ENCODE measurements at places on chromosomes 11 and 22.
A peak's percentile ranks its signal among the peaks of the same experiment; 100 is the strongest.

DNA sequence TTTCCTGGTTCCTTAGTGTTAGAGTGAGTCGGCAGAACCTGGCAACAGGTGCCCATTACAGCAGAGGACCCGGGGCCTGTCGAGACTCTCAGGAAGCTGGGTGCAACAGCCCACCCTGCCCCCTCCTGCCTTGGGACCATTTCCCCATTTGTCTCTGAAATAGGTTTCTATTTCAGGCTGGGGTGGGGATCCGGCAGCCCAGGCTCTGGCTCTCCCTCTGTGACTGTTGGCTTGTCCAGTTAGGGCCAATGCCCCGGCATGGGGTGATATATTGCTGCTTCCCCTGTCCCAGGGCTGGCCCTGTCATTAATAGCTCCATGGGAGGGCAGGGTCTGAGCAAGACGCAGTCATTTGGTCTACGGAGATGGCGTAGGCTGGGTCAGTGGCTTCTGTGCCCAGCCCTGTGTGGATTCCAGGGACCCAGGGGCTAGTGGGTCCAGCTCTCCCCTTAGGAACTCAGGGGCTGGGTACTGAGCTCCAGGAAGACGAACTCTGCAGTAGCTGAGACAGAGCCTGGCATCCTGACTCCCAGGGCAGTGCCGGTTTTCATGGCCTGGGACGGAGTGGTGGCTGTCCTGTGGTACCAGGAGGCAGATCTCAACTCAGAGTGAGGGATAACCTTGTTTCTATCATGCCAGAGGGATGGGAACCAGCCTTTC lies 2.7 kb downstream of the P2RY6 start:
- DNase-seq, result no peak

DNA sequence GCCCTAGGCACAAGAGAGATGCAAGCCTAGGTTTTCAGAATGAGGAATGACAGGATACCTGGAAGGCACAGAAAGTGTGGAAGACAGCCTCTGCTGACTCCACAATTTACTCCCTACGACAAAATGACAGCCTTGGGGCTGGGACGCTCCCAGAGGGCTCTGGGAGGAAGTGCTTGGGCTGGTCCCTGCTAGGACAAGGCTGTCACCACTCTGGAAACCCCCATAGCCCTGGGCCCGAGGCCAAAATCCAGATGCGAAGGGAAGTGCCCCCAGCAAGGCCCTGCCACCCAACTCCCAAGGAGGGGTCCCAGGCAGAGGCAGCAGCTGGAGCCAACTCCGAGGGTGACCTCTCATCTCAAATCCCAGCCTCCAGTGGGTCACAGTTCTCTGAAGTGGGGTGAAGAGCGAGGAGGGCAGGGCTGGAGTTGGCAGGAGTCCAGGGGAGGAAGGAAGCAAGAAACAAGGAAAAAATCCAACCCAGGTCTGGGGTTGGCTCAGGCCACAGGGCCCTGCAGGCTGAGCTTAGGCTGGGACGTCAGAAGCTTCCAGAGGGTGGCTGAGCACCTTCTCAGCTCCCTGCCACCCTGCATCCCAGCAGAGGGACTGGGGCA lies 6.3 kb upstream of the CDC42EP2 start:
- DNase-seq, result no peak

- no peak for DNase-seq
Measured at GRCh38 chr11:45655012-45655283, 10.5 kb downstream of the CHST1 start.

DNA sequence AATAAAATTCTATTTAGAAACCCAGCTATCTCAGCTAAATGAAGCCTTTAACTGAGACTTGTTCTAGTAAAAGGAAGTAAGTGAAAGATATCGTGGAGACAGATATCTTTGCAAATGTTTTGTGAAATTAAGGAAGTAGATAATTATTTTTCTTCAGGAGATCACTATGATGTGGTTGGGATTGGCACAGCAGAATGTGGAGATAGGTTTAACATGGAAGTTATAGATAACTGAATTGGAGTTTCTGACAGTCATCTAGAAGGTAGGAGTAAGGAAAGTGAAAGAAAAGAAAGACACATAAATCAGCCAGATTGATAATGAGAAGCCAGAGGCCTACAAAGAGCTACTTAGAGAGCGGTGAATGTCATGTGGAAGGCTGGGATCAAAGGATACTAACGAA lies 4.7 kb upstream of the CASP5 start:
- DNase-seq, result peak; percentile 66

DNA sequence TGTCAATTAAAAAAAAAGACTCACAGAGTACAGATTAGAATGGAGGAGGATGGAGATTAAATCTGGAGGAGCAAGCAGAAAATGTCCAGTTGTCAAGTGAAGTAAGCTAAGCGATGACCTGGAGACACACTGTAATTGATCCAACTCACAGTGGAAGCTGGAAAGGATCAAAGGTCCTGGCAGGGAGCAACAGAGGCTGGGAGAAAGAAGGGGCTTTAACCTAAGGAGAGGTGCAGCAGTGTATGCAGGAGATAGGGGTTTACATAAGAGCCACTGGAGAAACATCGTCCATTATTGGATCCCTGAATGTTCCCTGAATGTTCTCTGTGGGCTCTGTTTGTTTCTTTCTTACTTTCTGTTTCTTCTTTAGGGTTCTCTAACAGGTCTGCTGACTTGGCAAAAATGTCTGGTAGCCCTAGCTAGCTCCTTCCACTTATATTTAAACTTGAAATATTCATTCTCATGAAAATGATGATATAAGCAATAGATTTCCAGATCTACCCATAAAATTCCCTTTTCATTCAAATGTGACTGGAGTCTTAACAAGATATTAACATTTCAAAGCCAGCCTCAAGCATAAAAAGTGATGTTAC lies 30.1 kb upstream of the CAT start:
- DNase-seq, result no peak

GRCh38 chr22:20095521-20095920 lies 15.5 kb downstream of the DGCR8 start:
- no peak for DNase-seq

DNA sequence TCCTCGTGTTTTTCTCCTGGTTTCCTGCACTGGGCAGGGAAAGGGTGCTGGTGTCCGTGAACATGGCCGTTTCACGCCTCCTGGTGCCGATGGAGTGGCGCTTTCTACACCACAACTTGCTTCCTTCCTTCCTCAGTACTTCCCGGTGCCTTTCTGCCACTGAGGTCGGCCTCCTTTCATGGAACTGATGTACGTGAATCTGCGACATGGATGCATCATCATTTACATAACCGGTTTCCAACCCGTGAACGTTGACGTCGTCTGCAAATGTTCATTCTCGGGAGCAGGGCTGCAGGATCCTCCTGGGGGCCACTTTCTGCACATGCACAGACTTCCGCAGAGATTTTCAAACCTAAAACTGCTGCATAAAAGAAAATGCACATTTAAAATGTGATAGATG lies 474.4 kb downstream of the BRD1 start:
- DNase-seq, result no peak

DNA sequence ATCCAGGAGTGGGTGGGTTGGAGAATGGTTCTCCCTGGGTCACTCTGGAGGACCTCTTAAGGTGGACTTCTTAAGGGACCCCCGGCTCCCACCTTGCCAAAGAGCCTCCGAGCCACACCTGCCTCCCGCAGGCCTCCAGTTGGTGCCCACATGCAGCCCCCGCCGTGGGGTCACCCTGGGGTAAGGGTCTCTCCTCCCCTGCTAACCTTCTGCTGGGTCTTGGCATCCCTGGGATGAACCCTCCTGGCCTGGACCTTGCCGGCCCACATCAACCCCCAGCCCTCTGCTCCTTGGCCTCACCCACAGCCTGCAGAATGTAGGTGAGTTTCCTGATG lies 12.5 kb upstream of the MUC6 start:
- no peak for DNase-seq

GRCh38 chr22:27489178-27489675 lies 312.3 kb downstream of the MN1 start:
- DNase-seq, result no peak

DNA sequence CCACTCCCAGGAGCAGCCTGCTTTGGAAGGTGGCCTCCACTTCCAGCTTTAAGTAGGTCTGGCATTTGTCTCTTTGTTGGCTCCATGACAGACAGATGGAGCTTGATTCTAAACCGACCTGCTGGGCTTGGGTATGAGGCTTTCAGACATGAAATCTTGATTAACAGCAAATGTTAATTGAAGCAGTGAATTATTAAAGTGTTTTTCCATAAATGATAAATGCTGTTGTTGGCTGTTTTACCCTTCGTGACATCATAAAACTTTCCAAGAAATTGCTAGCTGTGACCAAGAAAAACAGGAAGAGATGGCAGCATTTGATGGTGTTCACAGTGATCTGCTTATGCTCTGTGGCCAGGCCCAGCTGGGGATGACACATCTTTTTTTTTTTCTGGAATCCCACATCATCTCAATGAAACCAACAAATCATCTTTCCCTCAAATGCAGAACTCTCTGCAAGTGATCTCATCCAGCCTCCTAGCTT lies 66.1 kb downstream of the RBMXL2 start:
- no peak for DNase-seq

DNA sequence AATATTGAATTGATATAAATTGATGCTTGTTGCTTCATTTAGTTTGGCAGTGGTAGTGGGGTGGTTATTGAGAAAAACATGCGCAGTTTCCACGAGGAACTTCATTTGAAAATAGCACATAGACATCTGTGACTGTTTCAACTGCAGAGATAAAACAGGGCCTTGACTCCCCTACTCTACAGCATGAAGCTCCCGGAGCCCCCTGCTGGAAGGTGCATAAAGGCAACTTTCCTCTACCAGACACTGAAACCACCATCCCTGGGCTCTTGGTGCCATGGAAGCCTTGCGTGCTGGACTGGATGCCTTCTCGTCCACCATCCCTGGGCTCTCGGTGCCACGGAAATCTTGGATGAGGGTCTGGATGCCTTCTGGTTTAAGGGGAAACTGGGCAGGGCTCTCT lies 195.9 kb downstream of the CSNK2A3 start:
- DNase-seq, result no peak

- DNase-seq, result no peak
Measured at GRCh38 chr11:130710021-130710420, 206.3 kb downstream of the SNX19 start.

DNA sequence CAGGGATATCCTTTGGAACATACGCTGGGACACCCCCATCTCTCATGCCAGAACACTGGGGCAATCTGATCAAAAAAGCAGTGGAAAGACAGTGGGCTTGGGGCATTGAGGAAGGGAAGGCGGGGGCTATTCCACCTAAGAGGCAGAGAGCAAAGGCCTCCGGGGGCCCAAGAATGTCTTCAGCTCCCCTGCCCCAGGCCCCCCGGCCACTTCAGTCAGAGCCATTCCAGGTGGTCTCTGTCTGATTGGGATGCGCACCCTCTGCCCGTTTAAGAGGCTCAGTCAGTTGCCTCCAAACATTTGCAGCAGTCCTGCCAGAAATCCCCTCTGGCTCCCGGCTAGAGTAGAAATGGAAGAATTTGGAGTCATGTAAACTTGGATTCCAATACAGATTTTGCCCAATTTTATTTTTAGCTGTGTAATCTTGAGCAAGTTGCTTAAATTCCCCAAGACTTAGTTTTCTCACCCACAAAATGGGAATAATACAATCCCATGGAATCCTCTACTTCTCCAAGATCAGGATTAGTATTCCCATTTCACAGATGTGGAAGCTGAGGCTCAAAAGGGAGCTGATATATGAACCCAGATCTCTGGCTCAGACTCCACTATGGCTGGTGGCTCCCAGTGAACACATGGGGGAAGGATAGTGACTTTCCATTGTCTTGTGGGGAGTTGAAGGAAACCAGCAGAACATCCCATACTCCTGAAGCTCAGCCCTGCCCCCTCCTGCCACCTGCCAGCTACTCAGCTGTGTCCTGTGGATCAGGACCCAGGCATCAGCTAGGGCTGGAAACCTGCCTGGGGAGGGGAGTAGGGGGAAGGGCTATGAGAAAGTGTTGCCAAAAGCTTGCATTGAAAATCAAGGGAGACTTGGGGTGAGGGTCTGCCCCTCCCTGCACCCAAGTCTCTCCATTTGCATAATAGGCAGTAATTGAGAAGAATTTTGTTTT lies 6.1 kb upstream of the WNT11 start:
- DNase-seq, result no peak

DNA sequence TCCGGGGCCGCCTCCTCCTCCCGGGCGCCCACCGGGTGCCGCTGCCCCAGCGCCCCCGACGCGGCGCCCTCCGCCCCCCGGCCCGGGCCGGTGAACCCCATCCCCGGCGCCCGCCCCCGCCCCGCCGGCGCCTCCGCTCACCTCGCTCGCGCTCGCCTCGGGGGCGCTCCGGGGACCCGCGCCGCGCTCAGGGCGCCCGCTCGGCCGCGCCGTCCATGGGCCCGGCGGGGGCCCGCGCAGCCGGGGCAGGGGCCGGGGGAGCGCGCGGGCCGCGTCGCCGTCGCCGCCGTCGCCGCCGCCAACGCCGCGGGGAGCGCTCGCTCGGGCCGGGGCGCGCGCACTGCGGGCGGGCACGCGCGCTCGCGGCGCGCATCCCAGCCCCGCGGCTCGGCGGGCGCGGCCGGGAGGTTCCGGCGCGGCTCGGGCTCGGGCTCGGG lies 293 bp downstream of the DUSP8 start:
- DNase-seq, result no peak

DNA sequence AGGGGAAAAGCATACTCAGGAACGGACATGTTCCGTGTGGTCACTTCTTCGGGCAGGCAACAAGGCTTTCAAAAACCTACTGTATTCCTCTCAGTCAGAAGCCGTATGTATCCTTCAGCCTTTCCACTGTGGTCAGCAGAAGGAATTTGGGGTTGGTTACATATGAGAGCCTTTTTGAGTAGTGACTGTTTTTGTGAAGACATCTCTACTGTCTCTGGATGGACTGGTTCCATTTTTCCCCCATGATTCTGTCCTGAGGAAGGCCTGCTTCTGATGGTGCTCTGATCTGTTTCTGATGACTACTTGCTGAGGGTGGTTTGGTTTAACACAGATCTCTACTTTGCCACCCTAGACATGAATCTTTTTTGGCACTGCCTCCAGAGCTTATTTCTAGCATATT lies 63.7 kb upstream of the HORMAD2 start:
- no peak for DNase-seq

GRCh38 chr22:22748297-22748743 lies 103.9 kb downstream of the GGTLC2 start:
- no peak for DNase-seq

DNA sequence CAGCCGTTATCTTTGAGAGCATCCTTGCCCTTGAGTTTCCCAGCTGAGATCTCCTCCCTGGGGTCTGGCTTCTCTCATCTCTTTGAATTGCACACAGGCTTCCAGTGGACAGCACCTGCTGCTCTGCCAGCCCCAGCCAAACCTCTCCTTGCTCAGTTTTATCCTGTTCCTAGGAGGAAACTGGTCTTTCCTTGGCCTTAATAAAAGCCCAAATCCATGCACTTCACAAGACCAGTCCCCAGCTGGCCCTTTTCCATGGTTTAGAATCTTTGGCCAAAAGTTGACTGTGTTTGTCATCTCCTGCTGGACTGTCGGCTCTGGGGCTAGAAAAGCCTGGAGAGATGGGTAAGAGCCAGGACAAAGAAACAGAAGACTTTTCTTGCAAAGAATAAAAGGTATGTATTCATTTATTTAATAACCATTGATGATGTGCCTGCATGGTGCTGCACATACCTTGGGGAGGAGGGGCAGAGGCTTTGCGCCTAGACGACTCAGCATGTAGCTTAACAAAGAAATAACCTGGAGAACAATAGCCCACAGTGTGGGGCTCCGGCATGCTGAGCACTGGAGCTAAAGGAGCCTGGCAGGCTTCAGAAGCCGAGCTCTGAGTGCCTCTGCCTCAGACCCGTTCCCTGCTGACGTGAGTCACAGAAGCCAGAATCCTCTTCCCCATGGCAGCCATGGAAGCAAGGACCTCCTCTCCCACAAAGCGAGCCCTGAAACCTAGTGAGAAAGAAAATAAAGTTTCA lies 319.3 kb upstream of the B3GAT1 start:
- no peak for DNase-seq

GRCh38 chr11:64331569-64332371 lies 8.2 kb upstream of the CCDC88B start:
- DNase-seq, result peak; percentile 78

- DNase-seq, result no peak
Measured at GRCh38 chr22:49305966-49306631, 521.6 kb downstream of the BRD1 start.
